Prostate gland (tissue), 2 donors: ENCODE measurements at places on chromosomes 3 and 15. TPM values are rescaled to one million over a fixed set of nuclear protein-coding genes. Genes with fewer than 3 reads are reported as not detected.

CDV3 gene
- total RNA-seq: 68.8 TPM

BRK1 gene
- total RNA-seq: 118 TPM

KNL1 gene
- 1.6 TPM for total RNA-seq

MESP2 gene
- 1.4 TPM for total RNA-seq

A4GNT gene
- not detected for total RNA-seq

FBXO40 gene
- 0.68 TPM for total RNA-seq

MYH15 gene
- total RNA-seq: 0.68 TPM

UBA7 gene
- 50.5 TPM for total RNA-seq

KCNAB1 gene
- total RNA-seq: 5.2 TPM

GP9 gene
- not detected for total RNA-seq

IGF2BP2 gene
- 1.2 TPM for total RNA-seq

ROPN1 gene
- not detected for total RNA-seq

ZNF774 gene
- total RNA-seq: 10.5 TPM

PLSCR5 gene
- not detected for total RNA-seq
